NCI-H1930 (cell line): ENCODE measurements at places on chromosomes 11 and 22.

DNA sequence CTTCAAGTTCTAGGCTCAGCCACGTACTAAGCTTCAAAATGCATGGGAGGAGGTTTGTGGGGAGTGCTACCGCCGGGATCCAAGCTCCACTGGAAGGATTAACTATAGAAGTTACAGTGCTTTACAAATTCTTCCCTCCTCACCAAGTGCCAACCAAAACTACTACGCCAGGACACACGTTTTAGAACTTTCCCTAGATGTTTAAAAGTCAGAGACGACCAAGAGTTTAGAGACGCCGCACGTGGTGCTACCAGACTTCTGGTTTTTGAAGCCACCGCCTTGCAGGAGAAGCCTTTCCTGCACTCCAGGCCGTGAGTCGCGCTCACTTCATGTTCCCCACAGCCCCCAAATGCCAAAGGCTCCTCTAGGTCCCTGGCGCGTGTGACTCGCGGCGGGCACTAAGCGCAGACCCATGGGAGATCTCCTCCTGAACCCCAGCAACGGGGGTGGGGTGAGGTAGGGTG is 734 bp downstream of the SNU13 start:
- no peak for DNase-seq

GRCh38 chr11:116353589-116353988 is 419.2 kb downstream of the BUD13 start:
- DNase-seq: no peak

GRCh38 chr11:1217151-1217550 is 5.7 kb upstream of the MUC5B start:
- no peak for DNase-seq

- no peak for DNase-seq
Observed at GRCh38 chr11:59415111-59415510, 11.1 kb downstream of the OR5A2 start.

DNA sequence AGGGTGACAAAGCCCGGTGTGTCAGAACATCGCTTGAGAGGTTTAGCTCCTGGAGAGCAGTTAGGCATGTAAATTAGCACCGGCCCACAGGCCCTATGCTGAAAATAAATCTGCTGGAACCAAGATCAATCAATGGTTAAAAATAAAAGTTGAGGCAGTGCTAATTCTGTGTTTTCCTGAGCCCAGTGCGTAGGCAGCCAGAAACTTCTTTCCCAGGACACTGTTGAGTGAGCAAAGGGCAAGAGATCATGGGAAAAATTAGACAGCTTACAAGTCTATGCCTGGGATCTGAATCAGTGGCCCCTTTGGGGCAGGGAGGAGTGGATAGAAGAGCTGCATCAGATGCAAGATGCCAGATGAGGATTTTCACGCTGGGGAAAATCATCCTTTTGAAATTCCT is 539.2 kb downstream of the BUD13 start:
- DNase-seq: no peak

DNA sequence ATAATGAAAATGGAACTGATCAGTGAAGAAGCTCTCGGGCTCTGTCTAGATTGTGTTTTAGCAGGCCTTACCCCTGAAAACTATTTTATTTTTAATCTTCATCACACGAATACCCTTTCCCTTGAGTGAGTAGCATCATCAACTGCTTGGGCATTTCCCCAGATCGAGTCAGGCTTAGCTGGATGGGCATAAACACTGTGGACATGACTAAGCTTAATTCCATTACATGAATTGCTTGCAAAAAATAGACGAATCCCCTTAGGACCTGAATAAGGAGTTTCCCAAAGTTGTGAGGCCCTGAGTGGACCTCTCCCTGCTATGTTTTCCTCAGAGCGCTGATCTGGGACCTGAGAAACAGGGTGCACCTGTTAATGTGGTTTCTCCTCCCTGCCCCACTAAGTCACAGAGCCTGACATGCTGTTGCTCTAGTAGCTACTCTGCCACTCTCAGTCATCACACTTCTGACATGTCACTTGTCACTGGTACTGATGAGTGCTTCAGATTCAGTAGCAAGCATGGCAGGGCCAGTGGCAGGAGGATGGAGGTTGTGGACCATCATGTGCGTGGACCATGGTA is 53.5 kb downstream of the ENDOD1 start:
- no peak for DNase-seq

GRCh38 chr22:18071968-18072310 is 5.9 kb upstream of the PEX26 start:
- no peak for DNase-seq

DNA sequence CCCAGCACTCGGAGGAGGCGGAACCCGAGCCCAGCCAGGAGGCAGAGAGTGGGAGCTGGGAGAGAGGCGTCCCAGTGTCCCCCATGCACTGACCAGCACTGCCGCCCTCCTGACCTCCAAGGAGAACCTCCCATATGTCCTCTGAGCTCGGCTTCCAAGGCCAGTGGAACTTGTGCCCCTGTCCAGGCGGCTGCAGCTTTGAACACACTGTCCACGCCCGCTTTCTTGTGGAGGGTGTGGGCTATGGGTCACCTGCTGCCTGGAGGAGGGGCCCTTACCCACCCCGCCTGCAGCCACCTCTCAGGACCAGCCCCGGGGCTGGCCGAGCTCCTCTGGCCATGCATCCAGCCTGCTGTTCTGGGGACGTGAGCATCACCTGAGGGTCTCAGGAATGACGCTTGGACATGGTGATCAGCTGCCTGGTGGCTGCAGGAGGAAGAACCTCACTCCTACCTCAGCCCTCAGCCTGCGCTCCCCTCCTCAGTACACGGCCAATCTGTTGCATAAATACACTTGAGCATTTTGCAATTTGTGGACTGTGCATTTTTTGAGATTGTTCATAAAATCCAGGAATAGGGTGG is 22.2 kb upstream of the MUC5B start:
- no peak for DNase-seq

GRCh38 chr11:561148-562003 is 606 bp downstream of the RASSF7 start:
- DNase-seq: no peak

DNA sequence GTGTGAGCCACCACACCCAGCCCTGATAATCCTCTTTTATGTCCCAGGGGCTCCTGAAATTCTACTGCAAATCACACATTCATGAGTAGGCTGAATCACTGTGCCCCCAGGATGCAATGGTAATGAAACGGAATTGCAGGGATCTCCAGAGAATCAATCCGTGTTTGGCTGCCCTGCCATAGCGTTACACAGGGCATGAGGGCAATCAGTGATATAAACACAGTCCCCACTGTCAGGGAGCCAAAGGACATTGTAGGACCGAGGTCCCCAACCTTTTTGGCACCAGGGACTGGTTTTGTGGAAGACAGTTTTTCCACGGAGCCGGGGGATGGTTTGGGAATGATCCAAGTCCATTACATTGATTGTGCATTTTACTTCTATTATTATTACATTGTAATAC is 9.0 kb upstream of the PLA2G6 start:
- DNase-seq: no peak

- no peak for DNase-seq
Observed at GRCh38 chr11:31973172-31973571, 117.7 kb upstream of the RCN1 start.

DNA sequence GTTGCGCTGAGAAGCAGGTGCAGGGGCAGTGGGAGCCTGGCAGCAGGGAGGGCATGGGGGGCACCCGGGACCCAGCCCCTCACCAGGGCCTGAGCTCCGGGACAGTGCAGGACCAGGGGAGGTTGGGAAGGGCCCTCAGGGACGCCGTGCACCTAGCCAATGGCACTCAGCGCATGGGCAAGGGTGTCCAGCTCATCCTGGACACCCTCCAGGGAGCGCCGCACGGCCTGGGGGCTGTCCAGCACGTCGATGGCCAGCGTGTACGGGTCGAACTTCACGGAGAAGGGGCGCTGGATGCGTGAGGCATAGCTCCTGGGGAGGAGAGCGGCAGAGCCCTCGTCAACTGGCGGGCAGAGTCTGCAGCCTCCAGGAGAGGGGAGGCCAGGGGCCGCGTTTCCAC is 3.1 kb upstream of the INS start:
- DNase-seq: no peak

DNA sequence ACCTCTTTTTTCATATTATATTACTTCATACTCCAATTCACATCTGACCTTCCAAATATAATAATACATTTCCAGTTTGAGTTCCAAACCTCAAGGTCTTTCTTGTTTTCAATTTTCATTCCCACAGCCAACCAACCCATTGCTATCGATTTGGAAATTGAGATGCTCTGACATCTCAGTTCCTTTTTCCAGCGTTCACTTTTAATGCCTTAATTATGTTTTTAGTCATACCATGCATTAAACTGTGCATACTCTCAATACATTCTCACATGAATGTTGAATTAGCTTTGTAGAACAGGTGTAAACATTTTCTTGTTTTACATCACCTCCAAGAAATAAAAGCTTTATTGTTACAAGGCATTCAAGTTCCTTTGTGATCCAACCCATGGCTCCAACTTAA is 294.2 kb upstream of the ANO3 start:
- no peak for DNase-seq

DNA sequence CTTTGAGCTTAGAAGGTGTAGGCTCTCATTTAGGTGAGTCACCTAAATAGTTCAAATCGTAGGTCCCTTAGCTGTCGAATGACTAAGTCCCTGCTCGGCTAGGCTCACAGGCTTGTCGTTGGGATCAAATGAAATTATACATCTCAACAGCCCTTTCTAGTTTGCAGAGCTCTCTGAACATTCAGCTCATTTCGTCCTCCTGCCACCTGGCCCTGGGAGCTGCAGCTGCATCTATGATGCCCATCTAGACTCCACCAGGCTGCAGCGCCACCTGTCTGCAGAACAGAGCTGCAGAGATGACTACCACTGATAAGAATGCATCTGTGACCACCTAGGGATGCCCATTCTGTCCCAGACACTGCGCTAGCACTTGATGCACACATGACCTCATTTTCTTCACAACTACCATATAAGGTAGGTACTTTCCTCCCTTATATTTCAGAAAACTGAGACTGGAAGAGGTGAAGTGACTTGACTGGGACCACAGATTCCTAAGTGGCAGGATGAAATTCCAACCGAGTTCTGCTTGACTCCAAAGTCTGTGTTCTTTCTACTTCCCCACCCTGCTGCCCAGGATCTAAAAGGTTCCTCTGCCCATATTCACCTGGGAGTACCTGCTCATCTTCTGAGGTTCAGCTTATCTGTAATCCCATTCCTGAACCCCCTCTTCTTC is 141.1 kb upstream of the NARS2 start:
- DNase-seq: peak; percentile 6

DNA sequence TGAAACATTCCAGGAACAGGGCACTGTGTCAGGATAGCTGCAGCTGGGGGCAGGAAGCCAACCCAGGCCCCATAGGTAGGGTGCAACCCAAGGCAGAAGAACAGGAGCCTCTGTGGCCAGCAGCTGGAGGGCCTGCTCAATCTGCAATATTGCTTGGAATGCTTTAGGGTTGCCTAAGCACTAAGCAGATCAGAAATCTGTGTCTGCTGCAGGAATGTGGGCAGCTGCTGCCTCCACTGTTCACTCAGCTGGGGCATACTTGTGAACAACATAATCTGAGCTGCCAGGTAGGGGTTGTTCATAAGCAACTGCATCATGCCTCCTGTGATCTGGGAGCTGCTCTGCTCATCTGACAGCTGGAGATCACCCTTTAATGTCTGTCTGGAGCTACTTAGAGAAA is 1.7 kb downstream of the UBQLNL start:
- DNase-seq: no peak

- DNase-seq: no peak
Observed at GRCh38 chr11:93017821-93018690, 48.6 kb downstream of the MTNR1B start.

DNA sequence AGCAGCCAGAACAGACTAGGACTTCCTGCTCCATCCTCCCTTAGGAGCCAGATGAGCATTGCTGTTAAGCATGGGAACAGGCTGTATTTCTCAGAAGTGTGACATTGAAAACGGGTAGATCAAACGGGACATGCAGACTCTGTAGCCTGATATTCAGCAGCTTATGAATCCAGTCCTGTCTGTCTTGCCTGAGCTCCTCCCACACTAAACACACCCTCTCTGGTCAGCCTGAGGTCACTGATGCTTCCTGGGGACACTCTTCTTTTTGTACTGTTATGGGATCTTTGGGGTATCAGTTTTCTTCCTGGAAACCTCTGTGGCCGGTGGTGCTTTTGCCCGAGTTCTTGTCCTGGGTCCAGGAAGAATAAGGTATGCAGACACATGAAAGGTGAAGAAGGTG is 35.8 kb downstream of the C11orf91 start:
- DNase-seq: no peak

DNA sequence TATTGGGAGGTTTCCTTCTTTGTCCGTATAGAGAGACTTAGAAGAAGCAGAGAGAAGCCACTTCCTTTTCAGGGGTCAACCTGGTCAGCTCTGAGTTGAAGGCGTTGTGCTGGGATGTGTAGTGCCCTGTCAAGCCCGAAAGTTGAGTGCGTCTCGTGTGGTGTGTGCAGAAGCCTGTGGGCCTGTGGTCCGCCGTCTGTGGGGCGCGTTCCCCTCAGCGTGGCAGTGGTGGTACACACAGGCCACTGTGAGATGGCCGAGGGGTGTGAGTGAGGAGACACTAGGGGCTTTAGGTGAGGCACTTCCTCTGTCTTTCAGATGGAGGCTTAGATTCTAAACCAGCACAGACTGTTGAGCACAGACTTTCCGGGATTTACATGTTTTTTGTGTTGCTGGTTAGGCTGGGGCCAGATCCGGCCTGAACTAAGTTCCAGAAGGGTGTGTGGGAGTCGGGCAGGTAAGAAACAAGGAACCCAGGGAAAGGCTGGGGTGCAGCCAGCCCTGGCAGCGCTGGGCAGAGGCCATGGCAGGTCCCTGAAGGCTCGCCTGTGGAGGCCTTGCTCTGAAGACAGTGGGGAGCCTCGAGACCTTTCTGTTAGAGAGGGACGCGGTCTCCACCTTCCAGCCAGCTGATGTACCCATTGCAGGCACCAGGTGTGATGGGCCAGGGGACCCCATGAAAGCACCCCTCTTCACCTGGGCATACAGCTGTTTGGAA is 194.2 kb downstream of the TBC1D22A start:
- no peak for DNase-seq

DNA sequence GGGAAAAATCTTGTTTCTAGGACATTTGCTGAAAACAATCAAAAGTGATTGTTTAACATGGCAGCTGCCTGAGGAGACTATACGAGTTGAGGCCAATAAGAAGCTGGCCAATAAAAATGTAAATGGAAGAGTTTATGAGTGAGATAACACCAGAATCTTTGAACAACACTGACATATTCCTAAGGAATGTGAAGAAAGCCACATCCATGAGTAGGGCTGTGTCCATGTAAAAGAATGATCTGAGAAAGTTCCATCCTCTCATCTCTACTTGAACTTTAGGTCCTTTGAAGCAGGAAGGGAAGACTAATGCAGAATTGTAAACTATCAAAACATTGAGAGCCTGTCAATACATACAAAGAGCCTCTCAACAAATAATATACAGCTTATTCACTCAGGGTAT is 6.9 kb upstream of the CHORDC1 start:
- DNase-seq: no peak

- DNase-seq: peak; percentile 64
Observed at GRCh38 chr22:46262449-46263215, 511 bp downstream of the PKDREJ start.

- DNase-seq: no peak
Observed at GRCh38 chr22:21448627-21449416, 18.4 kb upstream of the TMEM191C start.

DNA sequence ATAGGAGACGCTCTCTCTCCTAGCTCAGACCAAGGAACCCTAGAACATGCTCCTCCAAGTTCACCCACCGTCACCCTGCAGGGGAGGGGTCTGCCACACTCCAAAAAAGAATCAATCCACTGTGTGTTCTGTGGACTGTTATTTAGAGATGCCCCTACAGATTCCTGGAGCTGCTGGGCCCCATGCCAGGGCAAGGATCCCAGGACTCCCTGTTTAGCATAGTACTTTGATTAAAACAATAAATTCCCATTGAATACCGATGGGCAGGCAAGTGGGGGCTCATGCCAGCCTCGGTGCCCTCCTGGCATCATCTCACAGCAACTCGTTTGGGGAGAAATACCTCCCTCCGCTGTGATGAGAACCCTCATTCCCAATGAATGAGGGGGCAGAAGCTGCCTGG is 247.5 kb downstream of the ST3GAL4 start:
- no peak for DNase-seq
